Globus pallidus (tissue), 1 donor: ENCODE measurements at places on chromosomes 7 and 10.

- no peak for DNase-seq
Observed at GRCh38 chr7:93765475-93765874, 125.1 kb downstream of the TFPI2 start.

- DNase-seq = no peak
Observed at GRCh38 chr7:98514211-98515031, 102.7 kb upstream of the NPTX2 start.

DNA sequence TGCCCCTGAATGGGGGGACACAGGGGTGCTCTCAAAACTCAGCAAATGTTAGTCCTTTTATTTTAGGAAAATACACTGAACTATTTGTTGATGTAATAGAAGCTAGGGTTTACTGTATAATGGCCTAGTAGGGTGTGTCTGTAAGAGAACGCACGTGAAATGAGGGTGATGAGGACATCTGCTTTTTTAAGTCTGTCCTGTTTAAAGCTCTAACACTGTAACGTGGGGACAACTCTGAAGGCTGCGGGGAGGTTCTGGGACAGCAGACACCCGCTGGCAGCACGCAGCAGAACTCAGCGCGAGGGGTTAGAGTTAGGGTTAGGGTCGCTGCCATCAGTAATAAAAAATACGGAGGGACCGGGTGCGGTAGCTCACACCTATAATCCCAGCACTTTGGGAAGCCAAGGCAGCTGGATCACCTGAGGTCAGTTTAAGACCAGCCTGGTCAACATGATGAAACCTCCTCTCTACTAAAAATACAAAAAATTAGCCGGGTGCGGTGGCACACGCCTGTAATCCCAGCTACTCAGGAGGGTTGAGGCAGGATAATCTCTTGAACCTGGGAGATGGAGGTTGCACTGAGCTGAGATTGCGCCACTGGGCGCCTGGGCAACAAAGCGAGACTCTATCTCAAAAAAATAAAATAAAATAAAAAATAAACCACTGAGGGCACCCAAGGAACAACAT is 98.0 kb downstream of the CTBP2 start:
- DNase-seq = no peak

GRCh38 chr7:155471718-155472117 is 13.8 kb downstream of the EN2 start:
- no peak for DNase-seq

GRCh38 chr10:6128087-6128486 is 39.3 kb downstream of the RBM17 start:
- DNase-seq = no peak

DNA sequence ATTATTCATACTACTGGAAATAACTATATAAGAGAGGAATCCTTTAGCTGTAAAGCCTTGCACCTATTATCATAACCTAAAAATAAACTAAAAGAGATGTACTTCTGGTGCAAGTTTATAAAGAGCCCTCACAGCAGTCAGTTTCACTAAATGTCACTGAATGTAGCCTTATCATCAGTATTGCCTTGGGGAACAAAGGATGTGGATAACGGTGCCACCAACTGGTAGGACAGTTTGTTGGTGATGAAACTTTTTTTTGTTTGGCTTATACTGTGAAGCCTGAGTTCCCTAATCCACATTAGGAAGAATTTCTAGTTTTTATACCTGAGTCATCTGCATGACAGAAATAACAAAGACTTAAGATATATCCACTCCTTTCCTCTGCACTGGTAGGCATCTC is 117.9 kb upstream of the COL1A2 start:
- no peak for DNase-seq

DNA sequence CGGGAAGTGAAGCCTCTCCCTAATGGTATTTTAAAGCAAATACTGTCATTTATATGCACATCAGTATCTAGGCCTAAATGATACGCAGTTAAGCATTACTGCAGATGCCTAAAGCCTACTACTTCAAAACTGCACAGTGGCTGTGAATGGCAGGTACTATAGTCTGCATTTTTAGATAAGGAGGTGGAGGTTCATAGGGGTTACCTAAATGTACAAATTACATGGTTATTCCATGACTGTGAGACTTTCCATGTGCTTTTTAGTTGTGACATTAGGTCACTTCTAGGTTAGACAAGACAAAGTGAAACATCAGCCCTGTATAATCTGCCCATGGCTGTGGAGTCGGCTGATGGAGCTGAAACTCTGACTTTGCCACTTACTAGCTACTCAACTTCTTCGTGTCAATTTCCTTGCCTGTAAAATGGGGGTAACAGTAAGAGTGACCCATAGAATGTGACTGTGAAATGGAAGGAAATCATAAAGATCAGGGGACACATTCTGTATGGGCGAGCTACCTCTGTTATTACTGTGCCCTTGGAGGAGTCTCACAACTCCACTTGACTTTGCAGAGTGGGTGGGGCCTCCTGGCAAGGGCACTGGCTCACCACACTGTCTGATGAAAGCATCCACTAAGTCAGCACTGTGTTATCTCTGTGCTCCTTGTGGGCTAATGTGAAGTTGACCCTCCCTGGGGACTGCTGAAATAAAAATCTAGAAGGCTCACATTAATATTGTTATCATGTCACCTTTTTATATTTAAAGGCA is 239.4 kb downstream of the TNS3 start:
- DNase-seq = no peak

DNA sequence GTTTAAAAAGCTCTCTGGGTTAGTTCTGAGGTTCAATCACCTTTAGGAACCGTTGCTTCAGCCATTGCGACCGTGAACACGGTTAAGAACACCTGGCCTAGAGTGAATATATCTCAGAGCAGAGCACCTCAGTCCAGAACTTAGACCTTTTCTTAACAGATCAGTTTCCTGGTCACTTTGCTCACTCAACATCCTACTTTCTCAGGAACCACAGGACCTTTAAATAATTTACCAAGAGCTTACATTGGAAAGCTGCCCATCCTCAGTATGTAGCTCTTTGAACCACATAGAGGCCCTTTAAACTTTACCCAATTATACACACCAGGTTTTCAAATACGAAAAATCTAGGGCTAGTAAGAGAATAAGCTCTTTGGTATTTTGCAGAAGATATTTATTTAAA is 153.2 kb downstream of the NRBF2 start:
- no peak for DNase-seq

DNA sequence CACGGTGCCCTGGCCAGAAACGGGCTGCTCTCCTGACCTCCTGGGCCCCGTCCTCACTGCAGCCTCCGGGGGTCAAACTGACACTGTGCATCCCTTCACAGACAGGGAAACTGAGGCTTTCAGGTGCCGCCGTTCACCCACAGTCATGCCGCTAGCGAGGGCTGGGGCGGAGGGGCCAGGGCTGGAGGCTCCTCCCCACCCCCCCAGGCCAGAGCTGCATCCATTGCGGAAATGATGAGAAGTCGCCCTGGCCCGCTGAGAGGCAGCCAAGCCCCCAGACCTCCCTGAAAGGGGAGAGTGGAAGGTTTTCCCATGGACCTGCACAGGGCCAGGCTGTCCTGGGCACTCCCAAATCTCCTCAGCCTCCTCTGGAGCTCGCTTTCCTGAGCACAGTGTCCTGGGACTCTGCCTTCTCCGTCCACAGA is 16.5 kb upstream of the INPP5A start:
- DNase-seq = no peak

DNA sequence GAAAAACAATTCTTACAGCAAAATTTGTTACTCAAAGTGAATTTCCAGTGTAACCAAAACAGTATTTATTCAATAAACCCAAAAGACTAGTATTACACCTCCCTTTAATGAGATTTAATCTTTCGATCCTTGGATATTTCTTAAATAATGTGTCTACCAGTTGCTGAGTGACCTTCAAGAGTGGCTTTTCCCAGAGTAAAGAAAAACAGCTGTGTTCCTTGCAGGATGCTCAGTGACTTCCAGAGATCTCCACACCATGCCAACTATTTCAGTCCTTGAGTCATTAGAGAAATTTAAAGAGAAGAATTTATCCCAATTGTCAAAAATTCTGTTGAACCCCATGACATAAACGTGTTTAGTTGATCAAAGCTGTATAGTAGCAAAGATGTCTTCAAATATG is 44.0 kb downstream of the IMMP2L start:
- no peak for DNase-seq

DNA sequence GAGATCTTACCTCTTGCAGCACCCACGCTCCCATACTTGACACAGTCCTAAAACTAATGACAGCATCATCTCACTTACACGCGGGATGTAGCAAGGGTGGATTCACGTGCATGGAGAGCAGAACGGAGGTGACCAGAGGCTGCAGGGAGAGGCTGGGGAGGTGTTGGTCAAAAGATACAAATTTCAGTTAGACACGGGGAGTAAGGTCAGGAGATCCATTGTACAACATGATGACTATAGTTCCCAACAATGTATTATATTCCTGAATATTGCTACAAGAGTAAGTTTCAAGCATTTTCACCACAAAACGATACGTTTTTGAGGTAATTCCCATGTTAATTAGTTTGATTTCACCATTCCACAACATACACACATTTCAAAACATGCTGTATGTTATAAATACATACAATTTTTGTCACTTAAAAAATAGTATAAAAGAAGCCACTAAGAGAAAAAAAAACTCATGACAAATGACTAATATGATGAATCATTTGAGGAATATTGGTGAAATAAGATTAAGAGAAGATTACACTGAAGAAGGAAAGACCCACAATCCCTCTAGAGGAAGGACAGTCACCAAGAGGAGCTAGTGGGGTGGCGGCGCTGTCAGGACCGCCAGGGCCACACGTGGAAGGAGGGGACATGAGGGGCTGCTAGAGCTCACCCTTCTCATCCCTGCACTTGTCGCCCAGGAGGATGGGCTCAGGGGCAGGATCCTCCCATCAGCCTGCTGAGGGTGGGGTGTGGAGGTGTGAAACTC is 49.4 kb upstream of the EGFR start:
- no peak for DNase-seq

DNA sequence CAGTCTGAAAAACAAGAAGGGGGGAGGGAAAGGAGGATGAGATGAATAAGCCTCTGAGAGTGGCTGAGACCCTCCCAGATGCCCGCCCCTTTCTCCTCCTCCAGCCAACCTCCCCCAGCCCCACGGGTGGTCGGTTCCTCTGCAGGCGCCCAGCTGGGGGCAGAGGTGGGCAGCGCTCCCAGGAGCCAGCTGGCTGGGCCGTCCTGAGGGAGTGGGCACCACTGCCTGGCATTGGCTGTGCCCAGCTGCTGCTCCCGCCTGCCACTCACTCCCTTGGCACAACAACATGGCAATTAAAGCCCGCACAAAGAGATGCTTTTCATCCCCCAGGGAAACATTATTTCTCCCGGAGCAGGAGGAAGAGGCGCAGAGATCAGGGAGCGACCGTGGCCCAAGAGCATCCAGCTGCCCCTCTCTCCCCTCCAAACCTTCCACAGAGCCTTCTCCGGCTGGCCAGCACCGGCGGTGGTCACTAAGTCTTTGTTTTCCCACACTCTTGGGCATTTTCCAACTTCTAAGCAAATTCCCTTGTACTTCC is 107.2 kb downstream of the SPDYE5 start:
- DNase-seq = peak; percentile 99

- peak; percentile 19 for DNase-seq
Observed at GRCh38 chr10:17910125-17910789, 41.5 kb upstream of the SLC39A12 start.

- DNase-seq = no peak
Observed at GRCh38 chr7:8114175-8114574, 145.6 kb downstream of the GLCCI1 start.

GRCh38 chr7:4783292-4783652 is 7.8 kb downstream of the AP5Z1 start:
- no peak for DNase-seq

DNA sequence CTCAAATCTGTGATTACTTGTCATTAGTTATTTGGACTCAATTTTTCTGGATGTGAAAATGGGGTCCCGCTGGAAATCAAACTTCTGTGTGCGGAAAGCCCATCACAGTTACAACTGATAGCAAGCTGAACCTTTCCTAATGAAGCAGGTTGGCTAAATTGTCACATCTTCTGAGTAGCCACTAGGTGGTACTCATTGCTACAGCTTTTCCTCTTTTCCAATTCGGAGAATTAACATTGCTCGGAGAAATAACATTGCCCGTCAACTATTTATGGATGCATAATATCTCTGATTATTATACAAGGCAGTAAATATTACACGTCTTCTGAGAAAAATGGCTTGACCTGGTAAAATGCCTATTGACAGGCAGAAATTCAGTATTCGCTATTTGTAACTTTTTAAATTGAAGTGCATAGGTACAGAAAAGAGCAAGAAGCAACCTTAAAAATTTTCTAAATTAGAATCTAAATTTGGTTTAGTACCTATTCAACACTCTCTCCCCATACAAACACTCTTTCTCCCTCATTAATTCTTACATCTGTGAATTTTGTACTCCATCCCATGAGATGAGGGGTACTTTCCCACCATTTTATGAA is 17.3 kb upstream of the BLOC1S2 start:
- DNase-seq = peak; percentile 36

DNA sequence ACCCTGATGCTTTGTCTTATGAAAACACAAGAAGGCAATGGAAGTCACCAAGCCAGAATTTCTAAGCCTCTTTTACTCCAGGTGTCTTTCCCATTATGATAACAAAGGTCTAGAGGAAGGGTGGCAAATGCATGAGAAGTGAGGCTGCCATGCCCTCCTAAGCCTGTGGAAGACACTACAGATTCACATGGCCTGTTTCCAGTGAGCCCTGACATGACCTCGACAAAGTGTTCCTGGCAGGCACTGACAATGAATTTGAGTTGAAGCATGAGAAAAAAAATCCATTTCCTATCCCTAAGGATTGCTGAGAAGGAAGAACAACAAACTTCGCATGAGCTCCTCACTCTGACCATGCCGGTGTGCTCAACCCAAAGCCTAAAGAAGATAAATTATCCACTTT is 268.0 kb downstream of the HTR7 start:
- DNase-seq = no peak

- no peak for DNase-seq
Observed at GRCh38 chr7:157010588-157011332, at the start of gene MNX1. Gene MNX1 (minus strand): TSS chr7:157010663. CDS start chr7:157010350, 313 bp downstream.

DNA sequence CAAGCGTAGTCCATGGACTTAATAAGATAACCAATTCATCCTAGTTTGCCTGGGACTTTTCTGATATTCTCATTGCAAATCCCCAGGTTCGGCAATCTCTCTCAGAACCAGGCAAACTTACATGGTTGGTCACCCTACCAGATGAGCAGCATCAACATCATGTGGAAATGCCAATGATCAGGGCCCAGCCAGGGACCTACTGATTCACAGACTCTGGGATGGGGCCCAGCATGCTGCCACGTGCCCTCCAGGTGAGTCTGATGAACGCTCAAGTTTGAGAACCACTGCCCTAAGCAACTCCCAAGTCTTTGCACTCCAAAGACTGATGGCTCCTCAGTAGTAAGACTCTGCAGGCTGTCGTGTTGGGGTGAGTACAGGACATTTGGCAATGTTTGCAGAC is 2.7 kb downstream of the LAMB4 start:
- DNase-seq = no peak

- DNase-seq = no peak
Observed at GRCh38 chr10:33529234-33529633, 194.8 kb upstream of the NRP1 start.

DNA sequence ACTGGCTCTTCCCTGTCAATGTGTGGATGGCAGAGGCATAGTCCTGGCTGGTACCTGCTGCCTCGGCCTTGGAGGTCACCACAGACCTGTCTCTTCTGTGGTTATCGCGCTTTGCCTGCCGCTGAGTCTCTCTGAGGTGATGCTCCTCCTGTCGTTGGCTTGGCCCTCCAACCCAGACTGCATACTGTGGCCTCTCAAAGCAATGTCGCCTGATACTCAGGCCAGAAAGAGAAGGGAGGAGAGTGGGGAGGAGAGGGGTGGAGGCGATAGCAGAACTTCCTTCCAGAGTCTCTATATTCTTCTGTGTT is 133.2 kb upstream of the KCNMA1 start:
- DNase-seq = no peak

- DNase-seq = no peak
Observed at GRCh38 chr10:38127812-38128211, 33.7 kb downstream of the ZNF37A start.
